ENCODE measurements at places on chromosomes 3 and 15. TPM values are rescaled to one million over a fixed set of nuclear protein-coding genes. Genes with fewer than 3 reads are reported as not detected.

Gene WDR93
- total RNA-seq = 0.16 TPM

Gene DNASE1L3
- total RNA-seq = not detected

Gene ZNF385D
- not detected for total RNA-seq

Gene SMCO1
- total RNA-seq = not detected

Gene CBLB
- total RNA-seq = 29.6 TPM

Gene CLDN16
- total RNA-seq = 0.27 TPM

GRCh38 chr15:72482275-72482674 is 8.1 kb downstream of the ARIH1 start:
- DNase-seq = no peak

DNA sequence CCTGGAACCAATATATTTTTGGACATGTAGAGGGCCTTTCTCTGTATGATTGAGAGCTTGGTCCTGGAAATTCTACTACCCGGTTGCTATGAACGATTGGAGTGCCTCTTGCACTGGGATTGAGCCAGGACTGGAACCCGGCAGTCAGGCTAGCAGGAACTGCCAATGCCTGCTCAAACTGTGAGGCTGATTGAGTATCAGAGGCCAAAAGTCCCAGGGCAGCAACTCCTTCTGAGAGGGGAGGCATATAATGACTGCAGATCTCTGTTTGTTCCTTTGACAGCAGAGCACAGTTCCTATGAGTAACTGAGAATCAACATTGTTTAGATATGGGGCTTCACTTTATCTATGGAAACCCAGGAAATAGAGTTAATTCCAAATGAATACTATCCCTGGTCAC is 12.9 kb downstream of the IQCH start:
- DNase-seq = no peak

- DNase-seq = no peak
Observed at GRCh38 chr3:188686324-188686723, 485.4 kb upstream of the TPRG1 start.

- DNase-seq = no peak
Observed at GRCh38 chr3:194691481-194692283, 6.0 kb downstream of the FAM43A start.

- DNase-seq = no peak
Observed at GRCh38 chr15:100737214-100737613, 134.8 kb downstream of the ASB7 start.

DNA sequence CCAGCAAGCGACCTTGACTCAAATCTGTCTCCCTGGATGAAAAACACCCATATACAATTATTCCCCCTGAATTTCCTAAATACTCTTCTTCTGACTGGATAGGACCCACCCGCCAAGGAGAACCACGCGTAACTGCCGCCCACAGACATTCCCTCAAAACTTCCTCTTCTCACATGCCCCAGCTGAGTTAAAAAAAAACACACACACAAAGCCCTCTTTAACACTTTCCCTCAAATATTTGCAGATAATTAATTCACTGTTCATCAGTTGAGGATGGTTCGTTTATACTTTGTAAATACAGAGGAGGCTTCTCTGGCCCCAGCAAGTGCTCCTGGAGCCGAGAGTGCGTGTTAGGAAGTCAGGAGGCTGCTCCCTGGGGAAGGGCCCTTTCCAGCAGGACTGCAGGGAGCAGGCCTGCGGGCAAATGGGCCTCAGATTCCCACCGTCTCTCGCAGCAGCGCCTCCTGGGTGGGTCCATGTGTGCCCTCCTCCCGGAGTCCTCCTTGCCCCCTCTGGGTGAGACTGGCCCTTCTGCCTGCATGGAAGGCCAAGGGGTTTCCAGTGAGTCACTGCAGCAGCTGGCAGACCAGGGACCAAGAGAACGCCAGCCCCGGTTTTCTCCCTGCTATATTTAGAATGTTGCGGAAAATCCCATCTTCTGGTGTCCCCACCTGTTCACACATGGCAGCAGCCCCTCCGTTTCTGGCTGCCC is 46.8 kb downstream of the MGLL start:
- DNase-seq = no peak

DNA sequence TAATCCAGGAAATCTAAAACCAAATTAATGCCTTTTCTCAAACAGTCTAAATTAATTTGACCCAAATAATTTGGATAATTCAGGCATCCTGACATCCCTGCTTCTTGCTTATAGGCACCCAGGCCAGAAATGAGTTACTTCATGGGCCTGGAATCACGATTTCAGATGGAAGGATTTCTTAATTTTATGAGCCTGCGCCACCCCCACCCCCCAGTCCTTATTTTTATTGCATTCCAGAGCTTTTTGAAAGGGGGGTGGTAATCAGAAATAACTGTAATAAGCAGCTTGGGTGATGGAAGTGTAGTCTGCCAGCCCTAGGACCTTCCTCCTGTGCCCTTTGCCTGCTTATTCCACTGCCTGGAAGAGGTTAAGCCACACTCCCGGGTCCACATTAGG is 1.3 kb downstream of the AP2M1 start:
- no peak for DNase-seq

- no peak for DNase-seq
Observed at GRCh38 chr3:46056686-46057085, 29.4 kb upstream of the XCR1 start.
